ENCODE measurements at places on chromosomes 3 and 15. TPM values are rescaled to one million over a fixed set of nuclear protein-coding genes. Genes with fewer than 3 reads are reported as not detected.

- DNase-seq = no peak
Measured at GRCh38 chr3:60202052-60202726, 1049.1 kb downstream of the FHIT start.

DNA sequence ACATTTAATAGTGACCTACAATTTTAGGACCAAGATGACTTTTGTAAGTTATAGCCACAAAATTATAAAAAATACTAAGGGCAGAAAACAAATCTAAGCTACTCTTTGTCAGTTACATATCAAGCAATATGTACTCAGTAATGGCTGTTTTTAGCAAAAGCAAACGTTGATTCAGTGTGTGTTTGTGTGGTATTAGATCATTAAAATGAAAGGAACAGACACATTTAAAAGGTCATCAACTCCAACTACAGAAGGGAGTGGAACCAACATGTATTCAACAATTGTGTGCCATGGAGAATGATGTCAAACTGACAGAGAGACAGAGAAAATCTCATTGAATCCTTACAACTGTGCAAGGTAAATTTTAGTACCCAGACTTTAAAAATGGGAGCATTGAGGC is 268.8 kb upstream of the STT3B start:
- no peak for DNase-seq

DNA sequence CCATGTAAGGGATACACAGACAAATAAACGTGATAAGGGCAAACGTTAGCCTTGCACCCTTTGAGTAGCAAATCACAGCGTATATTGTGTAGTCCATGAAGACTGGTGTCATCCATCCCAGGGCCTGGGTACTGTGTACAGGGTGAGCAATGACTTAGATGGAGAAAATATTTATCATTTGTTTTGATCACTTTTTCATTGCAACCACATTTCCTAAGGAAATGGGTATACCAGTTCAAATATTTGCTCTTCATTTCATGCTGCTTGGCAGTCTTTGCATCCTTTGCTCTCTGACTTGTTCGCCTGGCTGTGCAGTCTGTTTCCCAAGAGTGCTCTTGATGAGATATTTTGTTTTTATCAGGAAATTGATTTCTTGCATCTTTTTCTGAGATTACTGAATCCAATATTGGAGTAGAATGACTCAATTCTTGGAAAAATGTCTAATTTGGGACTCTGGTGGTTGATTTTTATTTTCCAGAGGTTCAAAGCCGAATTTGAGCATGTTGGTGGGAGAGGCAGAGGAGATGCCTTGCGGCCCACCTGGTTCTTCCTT is 424.6 kb upstream of the SEMA6D start:
- no peak for DNase-seq

- no peak for DNase-seq
Measured at GRCh38 chr3:101512396-101512645, 691 bp downstream of the SENP7 start.

DNA sequence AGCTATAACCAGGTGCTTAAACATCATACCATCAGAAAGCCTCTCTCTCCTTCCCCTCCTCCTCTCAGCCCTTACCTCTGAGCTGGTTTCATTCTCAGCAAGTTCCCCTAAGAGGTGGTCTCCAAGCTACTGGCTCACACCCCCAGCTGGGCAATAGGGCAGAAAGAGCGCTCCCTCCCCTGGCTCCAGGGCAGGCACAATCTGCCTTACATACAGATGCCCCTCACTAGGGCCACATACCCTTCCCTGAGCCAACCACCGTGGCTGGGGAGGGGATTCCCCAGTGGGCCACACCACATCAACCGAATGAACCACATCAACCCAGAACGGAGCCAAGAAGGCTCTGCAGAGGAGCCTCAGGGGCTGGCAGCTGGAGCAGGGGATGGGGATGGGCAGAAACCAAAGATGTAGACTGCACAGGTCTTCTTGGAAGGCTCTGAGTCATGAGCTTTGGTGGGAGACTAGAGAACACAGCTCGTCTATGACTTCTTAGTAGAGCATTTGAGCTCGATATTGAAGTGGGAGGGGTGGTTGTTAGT is 4.6 kb upstream of the FBLN2 start:
- no peak for DNase-seq

DNA sequence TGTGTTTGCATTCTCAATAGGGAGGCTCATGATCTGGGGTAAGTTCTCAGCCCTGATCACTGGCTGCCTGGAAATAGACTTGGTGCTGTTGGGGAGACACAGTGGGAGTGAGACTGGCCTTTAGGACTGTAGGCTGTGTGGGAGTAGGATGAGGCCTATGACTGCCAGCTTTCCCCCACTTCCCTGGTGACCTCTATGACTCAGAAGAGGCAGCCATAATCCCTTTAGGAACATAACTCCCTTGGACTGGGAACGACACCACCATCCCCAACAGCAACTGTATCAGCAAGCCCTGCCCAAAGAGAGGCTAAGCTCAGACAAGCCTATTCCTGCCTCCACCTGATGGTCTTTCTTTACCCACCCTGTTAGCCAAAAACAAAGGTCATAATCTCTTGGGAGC is 91.3 kb downstream of the SUCNR1 start:
- DNase-seq = no peak

- DNase-seq = no peak
Measured at GRCh38 chr3:57758686-57759085, 2.6 kb downstream of the SLMAP start.

The CLASP2 gene
- polyA plus RNA-seq = 15.8 TPM

The KIF7 gene
- polyA plus RNA-seq = 4.4 TPM

The GOLGA8H gene
- 0.81 TPM for polyA plus RNA-seq

The RYR3 gene
- polyA plus RNA-seq = 0.07 TPM

The A4GNT gene
- not detected for polyA plus RNA-seq

The SNRK gene
- 12.1 TPM for polyA plus RNA-seq

The TRPM1 gene
- polyA plus RNA-seq = 0.14 TPM

Data from right cardiac atrium (tissue), 5 donors.